Stimulated activated CD8-positive, alpha-beta memory T cell treated with anti-CD3 and anti-CD28 coated beads, Interleukin-7, amount 100 ng/mL, for 4 hours (primary cell): ENCODE measurements at places on chromosomes 11 and 22.

GRCh38 chr11:132523929-132524328 lies 1008.4 kb downstream of the OPCML start:
- DNase-seq: no peak

DNA sequence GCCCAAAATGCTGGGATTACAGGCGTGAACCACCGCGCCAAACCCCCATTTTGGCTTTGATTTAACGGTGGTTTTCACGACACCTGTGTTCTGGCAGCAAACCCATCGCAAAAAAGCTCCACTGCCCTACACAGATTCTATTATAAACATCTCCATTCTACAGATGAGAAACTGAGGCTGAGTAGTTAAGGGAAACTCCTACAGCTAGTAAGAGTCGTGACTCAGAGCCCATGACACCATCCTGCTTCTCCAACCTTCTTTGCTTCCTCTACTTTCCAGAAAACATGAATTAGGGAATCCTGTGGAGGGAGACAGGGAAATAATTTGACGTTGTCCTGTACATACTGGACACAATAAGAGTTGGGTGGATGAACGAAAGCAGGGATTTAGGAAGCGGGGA lies 429 bp upstream of the SNX15 start:
- no peak for DNase-seq

GRCh38 chr11:132734217-132734616 lies 798.1 kb downstream of the OPCML start:
- no peak for DNase-seq

GRCh38 chr11:61814958-61815789 lies 1.6 kb downstream of the FADS1 start:
- no peak for DNase-seq

DNA sequence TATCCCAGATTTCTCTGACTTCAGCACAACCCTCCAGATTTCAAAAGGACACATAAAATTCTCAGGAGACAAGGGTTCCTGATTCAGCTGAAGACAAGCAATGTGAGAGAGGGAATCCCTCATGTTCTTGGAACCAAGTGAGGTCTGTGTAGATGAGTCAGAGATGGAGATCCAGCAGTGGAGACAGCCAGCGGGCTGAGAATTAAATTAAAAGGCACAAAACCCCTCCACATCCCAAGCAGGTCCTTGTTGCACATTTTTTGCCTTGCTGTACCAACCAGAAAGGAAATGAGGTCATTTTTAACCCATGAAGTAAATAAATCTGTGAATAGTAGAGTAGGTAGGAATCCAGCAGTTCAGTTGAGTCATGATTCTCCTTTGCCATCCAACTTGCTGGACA lies 9.7 kb downstream of the MTNR1B start:
- DNase-seq: no peak

DNA sequence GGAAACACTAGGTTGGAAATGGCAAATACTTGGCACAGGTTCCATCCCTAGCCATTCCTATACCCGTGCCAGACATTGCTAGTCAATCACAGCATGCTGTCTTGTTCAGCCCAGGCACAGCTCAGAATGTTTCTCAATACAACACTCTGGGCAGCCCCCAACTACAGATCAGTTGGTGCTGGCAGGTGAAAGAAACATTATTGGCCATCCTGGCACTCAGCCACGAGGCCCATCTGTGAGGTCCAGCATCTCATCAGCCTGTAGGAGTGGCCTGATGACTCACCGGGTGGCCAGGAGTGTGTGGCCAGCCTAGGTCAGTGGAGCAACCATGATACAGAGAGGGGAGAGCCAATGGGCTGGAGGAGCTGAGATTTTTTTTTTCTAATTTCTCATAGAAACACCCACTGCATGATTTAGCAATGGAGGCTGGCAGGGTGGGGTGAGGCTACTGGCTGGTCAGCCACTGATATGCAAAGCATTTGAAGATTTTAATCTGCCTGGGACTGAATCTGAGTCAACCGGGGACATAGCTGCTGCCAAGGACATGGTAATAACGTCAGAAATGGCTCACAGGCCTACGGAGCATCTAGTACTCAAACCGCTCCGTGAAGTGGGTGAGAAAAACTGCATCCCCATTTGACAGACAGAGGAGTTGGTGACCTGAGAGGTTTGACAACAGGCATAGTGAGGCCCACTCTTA lies 5.4 kb downstream of the MYO18B start:
- no peak for DNase-seq

GRCh38 chr22:28736301-28737155 lies 5.1 kb downstream of the CHEK2 start:
- no peak for DNase-seq

DNA sequence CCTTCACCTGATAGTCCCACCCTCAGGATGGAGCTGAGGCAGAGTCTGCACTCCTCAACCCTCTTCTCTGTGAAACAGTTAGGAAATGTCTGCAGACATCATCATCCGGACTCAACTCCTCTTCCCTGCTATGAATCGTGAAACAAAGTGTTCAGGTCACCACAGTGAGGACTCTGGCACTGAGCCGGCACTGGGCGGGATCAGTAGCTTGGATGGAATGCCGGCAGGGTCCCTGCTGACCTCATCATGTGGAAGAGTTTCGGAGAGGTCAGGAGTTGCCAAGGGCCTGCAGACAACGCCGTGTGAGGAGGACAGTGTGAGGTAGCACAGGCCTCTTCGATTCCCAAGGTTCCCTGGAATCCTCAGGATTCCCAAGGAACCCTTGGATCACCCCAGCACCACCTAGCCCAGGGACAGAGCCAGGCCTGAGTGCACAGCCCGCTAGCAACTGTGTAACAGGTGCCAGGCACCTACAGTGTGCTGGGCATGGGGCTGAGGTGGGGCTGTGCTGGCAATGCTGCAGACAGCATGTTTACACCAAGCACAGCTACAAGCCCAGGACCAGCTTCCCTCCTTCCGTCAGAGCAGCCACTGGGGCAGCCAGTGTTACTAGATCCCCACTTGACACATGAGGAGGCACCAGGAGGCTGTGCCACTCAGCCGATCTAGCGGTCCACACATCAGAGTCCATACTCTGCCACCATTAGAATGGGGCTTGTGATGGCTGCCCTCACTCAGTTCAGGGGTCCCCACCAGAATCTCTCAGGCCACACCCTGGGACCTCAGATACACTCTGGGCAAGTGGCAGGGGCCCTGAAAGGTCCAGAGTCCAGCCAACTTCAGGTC lies 693 bp upstream of the LINC01488 start:
- no peak for DNase-seq

DNA sequence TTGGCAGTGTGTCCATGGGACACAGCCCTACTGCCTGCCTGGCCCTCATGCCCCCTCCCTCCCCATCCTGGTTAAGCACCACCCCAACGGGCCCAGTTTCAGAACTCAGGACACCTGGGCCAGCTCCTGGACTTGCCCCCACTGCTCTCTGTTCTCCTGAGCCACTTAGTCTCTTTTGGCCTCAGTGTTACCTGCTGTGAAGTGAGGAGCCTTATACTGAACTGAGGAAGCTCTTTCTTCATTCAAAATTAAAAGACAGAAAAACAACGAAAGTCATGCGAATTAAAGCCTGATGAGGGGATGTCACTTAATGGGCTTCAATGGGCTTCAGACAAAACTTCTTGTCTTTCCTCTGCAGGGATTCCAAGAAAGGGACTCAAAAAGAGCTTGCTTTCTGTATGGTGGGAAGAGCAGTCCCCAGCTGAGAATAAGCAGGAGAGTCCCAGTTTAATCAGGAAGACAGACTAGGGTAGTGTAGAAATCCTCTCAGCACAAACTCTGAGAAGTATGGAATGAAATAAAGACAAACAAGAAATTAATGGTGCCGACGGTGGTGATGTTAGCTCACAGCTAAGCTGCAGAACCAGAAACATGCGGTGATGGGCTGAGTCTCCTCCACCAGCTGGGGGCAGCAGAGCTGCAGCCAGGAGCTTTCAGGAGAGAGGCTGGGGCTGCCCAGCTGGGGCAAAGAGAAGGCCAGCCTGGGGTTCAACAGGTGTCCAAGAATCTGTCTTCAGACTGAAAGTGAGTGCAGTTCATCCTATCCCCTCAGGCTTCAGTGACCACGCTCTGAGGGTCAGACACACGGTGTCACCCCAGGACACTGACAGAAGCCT lies 101.0 kb downstream of the GGTLC2 start:
- DNase-seq: peak; percentile 26

GRCh38 chr22:38429499-38430068 lies 25.4 kb downstream of the KCNJ4 start:
- no peak for DNase-seq

- no peak for DNase-seq
Observed at GRCh38 chr11:74822170-74822569, 73.5 kb downstream of the RNF169 start.

GRCh38 chr22:30182350-30182745 lies 64.2 kb downstream of the LIF start:
- no peak for DNase-seq

DNA sequence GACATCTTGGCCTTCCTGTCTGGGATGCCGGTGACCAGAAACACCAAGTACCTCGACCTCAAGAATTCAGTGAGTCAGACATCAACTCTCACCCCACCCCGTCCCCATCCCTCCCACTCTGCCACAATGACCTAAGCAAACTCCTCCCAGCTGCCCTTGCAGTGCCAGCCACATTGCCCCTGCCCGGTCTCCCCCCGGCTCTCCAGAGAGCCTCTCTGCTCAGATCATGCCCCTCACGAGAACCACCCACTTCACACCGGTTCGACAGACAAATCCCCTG lies 23.6 kb upstream of the MYRF start:
- no peak for DNase-seq

GRCh38 chr22:31288496-31289240 lies 3.6 kb downstream of the PIK3IP1 start:
- DNase-seq: no peak

- DNase-seq: no peak
Observed at GRCh38 chr11:116501728-116502127, 271.1 kb downstream of the BUD13 start.

GRCh38 chr11:70127653-70128434 lies 49.7 kb downstream of the ANO1 start:
- DNase-seq: no peak

DNA sequence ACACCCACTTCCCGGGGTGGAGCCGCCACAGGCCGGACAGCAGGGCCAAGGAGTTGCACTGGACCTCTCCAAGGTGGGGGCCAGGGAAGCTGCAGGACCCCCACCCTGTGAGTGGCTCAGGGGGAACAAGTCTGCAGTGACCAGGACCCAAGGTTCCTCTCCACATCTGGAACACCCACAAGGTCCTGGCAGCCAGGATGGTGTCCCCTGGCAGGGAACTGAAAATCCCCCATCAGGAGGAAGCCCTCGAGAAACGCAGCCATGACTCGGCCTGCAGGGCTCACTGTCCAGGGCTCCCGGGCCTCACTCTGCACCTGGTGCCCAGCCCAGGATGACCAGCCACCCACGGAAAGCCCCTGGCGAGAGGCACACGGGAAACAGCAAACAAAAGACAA lies 11.5 kb downstream of the RNH1 start:
- DNase-seq: no peak

- no peak for DNase-seq
Observed at GRCh38 chr11:115499891-115500290, 4.3 kb downstream of the CADM1 start.

GRCh38 chr22:18065256-18065655 lies 12.5 kb upstream of the PEX26 start:
- no peak for DNase-seq

- DNase-seq: no peak
Observed at GRCh38 chr11:27414644-27415043, 51.6 kb upstream of the CCDC34 start.

GRCh38 chr11:107307991-107308390 lies 149.6 kb downstream of the CWF19L2 start:
- no peak for DNase-seq

DNA sequence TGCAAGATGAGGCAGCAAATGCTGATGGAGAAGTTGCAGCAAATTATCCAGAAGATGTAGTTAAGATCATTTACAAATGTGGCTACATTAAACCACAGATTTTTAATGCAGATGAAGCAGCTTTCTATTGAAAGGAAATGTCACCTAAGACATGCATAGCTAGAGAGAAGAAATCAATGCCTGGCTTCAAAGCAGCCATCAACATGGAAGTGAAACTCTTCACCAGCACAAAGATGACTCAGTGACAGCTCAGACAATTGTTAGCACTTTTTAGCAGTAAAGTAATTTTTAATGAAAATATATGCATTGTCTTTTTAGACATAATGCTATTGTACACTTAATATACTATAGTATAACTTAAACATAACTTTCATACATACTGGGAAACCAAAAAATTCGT lies 71.4 kb downstream of the FANCF start:
- no peak for DNase-seq

DNA sequence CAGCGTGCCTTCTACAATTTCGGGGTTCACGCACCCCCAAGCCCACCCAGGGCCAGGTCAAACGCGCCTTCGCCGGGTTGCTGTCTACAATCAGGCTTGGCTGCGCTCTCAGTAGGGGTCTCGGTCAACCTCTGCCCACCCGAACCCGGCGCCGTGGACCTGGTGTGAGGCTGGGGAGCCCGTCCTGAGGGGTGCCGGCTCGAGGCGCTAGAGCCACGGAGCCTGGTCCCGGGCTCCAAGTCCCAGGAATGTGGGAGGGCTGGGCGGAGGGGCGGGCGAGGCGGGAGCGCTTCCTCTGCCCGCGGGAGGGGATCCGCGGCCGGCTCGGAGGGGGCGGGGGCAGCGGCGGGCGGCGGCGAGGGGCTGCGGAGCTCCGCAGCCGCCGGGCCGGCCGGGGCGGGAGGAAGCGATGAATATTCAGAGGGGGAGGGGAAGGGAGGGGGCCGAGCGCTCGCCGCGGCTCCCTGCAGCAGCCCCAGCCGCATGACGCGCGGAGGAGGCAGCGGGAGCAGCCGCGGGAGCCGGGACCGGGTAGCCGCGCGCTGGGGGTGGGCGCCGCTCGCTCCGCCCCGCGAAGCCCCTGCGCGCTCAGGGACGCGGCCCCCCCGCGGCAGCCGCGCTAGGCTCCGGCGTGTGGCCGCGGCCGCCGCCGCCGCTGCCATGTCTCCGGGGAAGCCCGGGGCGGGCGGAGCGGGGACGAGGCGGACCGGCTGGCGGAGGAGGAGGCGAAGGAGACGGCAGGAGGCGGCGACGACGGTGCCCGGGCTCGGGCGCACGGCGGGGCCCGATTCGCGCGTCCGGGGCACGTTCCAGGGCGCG lies at the start of gene PTPRJ:
Gene PTPRJ, plus strand, starts transcription at position 472 of the 819 bp plus-strand sequence. CDS start 354 bp downstream, outside the sequence.
- DNase-seq: peak; percentile 61

GRCh38 chr11:70026726-70027125 lies 51.4 kb upstream of the ANO1 start:
- DNase-seq: no peak

DNA sequence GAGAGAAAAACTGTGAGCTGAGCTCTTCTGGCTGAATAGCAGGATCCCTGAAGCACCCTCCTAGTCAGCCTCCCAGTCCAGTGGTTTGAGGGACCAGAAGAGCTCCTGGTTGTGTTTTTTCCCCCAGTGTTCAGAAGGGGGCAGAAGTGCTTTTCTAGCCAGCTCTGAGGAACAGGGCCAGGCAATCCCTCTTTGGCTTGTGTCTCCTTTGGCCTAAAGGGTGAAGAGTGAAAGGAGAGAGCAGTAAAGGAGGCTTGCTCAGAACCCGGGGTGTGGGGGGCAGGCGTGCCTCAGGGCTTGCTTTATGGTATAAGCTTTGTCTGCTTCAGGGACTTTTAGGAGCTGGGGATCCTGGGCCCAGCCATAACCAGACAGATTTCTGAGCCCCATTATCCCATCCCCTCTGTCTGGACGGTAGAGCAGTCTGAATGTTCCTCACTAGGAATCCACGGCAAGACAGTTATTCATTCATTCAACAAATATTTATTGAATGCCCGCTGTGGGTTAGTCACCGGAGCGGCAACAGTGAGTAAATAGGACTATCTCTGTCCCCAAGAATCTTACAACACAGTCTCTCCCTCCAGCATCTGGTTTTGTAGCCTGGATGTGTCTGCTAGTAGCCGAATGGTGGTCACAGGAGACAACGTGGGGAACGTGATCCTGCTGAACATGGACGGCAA lies 14.5 kb downstream of the ACP2 start:
- DNase-seq: no peak
